Muscle of leg (tissue), 16 donors: ENCODE measurements at places on chromosomes 7 and 10. TPM values are rescaled to one million over a fixed set of nuclear protein-coding genes. Genes with fewer than 3 reads are reported as not detected.

DNA sequence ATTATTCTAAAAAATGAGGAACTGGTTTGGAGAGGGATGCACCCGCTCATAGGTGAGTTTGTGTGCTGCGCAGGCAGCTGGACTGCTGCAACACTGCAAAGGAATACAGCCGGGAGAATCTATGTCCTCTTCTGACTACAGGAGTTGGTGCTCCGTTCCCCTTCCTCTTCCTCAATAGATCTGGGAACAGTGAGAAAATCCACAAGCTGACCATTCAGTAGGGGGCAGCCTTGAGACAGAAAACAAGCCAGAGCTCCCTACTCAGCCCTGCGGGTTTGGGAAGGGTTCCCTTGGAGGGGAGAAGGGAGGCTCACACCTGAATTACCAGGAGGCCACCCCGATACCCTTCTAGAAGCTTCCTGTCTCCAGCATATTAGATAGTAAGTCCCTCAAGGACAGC, 87.3 kb upstream of the FOXI2 start:
- no peak for DNase-seq
- H3K4me3 ChIP-seq: no peak overlapping the region
- peaks cover 2% of the 10 kb centered on the region for H3K27me3 ChIP-seq
- H3K4me1 ChIP-seq: no peaks in the 10 kb centered on the region

- no peak for DNase-seq
- no peaks in the 10 kb centered on the region for H3K36me3 ChIP-seq
- no peak overlapping the region for H3K4me3 ChIP-seq
- peaks cover 4% of the 10 kb centered on the region for H3K27me3 ChIP-seq
These were observed 82.1 kb upstream of the HPS1 start for GRCh38 chr10:98528805-98529183.

- H3K27me3 ChIP-seq: no peaks in the 10 kb centered on the region
- peaks cover 2% of the 10 kb centered on the region for H3K36me3 ChIP-seq
- no peak overlapping the region for H3K27ac ChIP-seq
- DNase-seq: no peak
- no peaks in the 10 kb centered on the region for H3K4me1 ChIP-seq
These were observed 76.4 kb downstream of the PRR15 start for GRCh38 chr7:29639886-29640595.

GRCh38 chr10:61888744-61889143, 12.8 kb upstream of the ARID5B start:
- no peaks in the 10 kb centered on the region for H3K27me3 ChIP-seq
- H3K36me3 ChIP-seq: no peaks in the 10 kb centered on the region

DNA sequence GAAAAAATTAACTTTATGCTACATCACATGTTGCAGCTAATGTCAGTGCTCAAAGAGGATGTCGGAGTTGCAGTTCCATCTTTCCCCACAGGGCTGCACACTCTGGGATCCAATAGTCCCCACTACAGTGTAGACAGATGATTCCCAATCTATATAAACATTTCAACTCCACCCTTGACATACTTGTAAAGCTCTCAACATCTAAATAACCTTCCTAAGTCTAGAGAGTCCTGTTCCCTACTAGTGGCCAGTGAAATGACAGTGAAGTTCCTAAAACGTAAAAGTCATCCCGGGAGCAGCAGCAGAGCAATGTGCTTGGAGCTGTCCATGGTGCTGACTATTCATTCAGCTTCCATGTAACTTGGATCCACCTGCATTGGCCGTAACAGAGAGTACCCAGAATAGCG, 145.1 kb downstream of the GRM8 start:
- H3K36me3 ChIP-seq: no peaks in the 10 kb centered on the region
- no peaks in the 10 kb centered on the region for H3K4me1 ChIP-seq
- peak; percentile 70 for DNase-seq
- H3K27ac ChIP-seq: no peak overlapping the region
- no peaks in the 10 kb centered on the region for H3K27me3 ChIP-seq

DNA sequence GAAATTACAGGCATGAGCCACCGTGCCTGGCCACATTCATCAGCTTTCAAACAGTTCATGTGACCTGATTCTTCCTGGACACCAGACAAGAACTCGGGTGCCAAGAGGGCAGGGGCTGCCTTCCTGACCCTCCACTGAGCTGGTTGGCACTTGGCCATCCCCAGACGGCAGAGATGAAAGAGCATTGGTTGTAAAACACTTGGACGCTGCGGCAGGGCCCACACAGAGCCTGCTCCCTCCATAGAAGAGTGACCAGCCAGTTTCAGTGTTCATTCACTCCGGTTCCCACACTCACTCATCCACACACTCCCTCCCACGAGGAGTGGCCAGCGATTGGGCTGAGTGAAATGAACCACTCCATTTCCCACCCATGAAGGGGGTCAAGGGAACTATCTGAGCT, 112.3 kb downstream of the ITGB8 start:
- peaks cover 6% of the 10 kb centered on the region for H3K4me1 ChIP-seq
- DNase-seq: no peak
- H3K4me3 ChIP-seq: no peak overlapping the region

- no peak overlapping the region for H3K4me3 ChIP-seq
- H3K4me1 ChIP-seq: peaks cover 7% of the 10 kb centered on the region
- DNase-seq: no peak
- no peak overlapping the region for H3K27ac ChIP-seq
These were observed 135.7 kb downstream of the DYNC2I1 start for GRCh38 chr7:158991824-158992621.

GRCh38 chr10:73854310-73854709, 20.0 kb downstream of the CAMK2G start:
- no peak for DNase-seq
- peaks cover 66% of the 10 kb centered on the region for H3K36me3 ChIP-seq
- peaks cover under 1% of the 10 kb centered on the region for H3K4me1 ChIP-seq
- H3K27ac ChIP-seq: no peak overlapping the region
- H3K27me3 ChIP-seq: no peaks in the 10 kb centered on the region

GRCh38 chr10:24310104-24310503, 101.2 kb downstream of the KIAA1217 start:
- no peak overlapping the region for H3K4me3 ChIP-seq
- no peaks in the 10 kb centered on the region for H3K27me3 ChIP-seq
- H3K27ac ChIP-seq: no peak overlapping the region

- no peaks in the 10 kb centered on the region for H3K4me1 ChIP-seq
- H3K27ac ChIP-seq: no peak overlapping the region
- H3K27me3 ChIP-seq: no peaks in the 10 kb centered on the region
- DNase-seq: no peak
- H3K36me3 ChIP-seq: no peaks in the 10 kb centered on the region
These were observed 48.1 kb upstream of the TAS2R16 start for GRCh38 chr7:123043642-123044041.

GRCh38 chr10:101834341-101834740, 9.3 kb downstream of the KCNIP2 start:
- H3K36me3 ChIP-seq: no peaks in the 10 kb centered on the region
- H3K4me3 ChIP-seq: no peak overlapping the region
- peaks cover 1% of the 10 kb centered on the region for H3K27me3 ChIP-seq
- no peak overlapping the region for H3K27ac ChIP-seq
- DNase-seq: no peak

- no peak overlapping the region for H3K27ac ChIP-seq
- H3K4me3 ChIP-seq: no peak overlapping the region
- DNase-seq: no peak
- peaks cover 6% of the 10 kb centered on the region for H3K4me1 ChIP-seq
These were observed 106.4 kb upstream of the GJD4 start for GRCh38 chr10:35498693-35499092.

DNA sequence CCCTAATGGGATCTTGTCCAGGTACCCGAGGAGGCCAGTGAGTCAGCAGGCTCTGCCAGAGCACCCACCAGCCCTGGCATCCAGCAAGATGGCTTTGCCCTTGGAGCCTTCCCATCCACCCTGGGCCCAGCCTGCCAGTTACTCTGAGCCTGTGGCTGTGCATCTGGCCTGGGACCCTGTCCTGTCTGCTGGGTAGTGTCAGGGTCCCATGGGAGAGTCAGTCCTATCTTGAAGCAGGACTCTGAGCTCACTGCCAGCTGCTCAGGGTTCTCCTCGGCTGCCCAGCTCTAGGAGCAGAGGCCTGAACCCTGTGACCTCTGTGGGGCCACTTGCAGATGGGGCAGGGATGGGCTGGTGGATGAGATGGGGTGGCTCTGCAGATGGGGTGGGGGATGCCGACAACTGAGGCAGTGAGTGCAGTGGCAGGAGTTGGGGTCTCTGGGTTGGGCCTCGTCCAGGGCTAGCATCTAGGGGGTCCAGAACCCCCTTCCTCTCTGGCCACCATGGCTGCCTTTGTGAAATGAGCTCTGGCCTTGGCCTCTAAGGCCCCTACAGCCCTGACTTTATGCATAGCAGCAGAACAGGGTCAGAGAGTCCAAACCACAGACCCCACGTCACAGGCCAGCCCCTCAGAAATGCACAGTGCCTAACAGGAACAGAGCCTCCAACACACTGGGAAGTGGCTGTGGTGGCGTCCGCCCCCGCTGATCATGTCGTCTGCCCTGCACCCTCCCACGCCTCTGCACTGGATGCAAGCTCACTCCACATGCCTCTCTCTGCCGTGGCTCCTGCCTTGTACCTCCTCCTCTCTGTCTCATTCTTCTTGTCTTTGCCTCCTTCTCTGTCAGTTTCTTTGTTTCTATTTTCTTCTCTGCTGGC, 88.1 kb upstream of the RET start:
- no peak for DNase-seq
- no peaks in the 10 kb centered on the region for H3K36me3 ChIP-seq
- peaks cover under 1% of the 10 kb centered on the region for H3K27me3 ChIP-seq
- H3K27ac ChIP-seq: no peak overlapping the region
- no peak overlapping the region for H3K4me3 ChIP-seq

DNA sequence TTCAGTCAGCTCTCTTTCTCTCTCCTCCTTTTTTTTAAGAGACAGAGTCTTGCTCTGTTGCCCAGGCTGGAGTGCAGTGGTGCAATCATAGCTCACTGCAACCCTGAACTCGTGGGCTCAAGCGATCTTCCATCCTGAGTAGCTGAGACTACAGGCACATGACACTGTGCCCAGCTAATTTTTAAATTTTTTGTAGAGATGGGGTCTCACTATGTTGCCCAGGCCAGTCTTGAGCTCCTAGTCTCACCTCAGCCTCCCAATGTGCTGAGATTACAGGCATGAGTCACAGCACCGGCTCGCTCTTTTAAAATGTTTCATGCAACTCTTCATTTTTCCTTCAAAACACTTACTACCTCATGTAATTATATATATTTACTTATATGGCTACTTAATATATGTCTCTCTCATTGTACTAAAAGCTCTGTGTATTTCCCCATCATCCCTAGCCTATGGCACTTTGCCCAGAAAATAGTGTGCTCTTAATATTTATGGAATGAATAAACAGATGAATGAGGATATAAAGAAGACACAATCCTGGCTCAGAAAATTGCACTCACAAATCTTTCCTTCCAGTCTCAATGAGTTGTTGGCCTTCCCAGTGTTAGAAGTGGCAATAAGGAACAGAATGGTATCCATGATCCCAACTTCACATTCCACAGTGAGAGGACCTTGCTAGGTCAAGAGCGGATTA, 33.9 kb downstream of the EBLN1 start:
- no peak overlapping the region for H3K27ac ChIP-seq
- H3K27me3 ChIP-seq: no peaks in the 10 kb centered on the region
- H3K4me3 ChIP-seq: no peak overlapping the region

DNA sequence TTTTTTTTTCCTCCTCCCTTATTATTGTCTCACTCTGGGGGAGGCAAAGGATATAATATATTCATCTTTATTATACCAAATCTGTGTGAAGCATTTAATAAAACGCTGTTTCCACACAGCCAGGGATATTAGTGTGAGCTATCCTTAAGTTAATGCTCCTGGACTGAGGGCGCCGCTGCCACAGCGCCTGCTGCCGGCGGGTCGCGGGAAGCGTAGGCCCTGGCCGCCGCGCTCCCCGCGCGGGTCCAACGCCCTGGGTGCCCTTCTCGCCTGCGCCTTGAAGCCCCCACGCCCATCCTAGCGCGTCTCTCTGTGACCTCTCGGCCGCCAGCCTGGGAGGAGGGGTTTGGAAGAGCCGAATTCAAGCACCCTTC, 9.5 kb upstream of the LBX1 start:
- no peak overlapping the region for H3K27ac ChIP-seq
- H3K36me3 ChIP-seq: no peaks in the 10 kb centered on the region
- H3K4me3 ChIP-seq: no peak overlapping the region
- DNase-seq: no peak
- H3K4me1 ChIP-seq: peaks cover 35% of the 10 kb centered on the region
- peaks cover 75% of the 10 kb centered on the region for H3K27me3 ChIP-seq

- no peaks in the 10 kb centered on the region for H3K27me3 ChIP-seq
- no peak overlapping the region for H3K27ac ChIP-seq
- H3K4me1 ChIP-seq: no peaks in the 10 kb centered on the region
- H3K4me3 ChIP-seq: no peak overlapping the region
- DNase-seq: peak; percentile 63
These were observed 309.3 kb downstream of the KCNMA1 start for GRCh38 chr10:77328272-77328816.

DNA sequence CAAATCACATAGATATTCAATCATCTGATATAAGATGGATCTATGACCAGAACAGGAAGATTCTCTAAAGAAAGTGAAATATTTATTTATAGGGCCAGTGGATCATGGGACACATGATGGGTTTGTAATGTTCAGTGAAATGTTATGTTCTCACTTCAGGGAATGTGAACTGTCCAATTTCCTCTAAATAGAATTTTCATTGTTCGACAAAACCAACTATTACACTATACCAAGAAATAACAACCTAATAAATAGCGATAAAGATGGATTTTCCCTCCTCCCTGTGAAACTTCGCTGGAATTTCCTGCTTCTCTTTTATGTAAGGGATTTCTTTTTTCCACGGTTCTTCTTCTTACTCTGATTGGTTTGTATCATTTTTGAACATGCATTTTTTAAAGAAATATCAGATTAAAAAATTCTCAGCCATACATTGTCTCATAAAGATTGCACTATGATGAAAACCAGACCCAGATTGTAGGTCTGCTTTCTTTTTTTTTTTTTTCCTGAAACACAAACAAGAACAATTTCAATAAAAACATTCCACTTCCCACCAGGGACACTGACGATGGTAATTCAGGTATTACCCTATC, 139.8 kb upstream of the ZEB1 start:
- H3K36me3 ChIP-seq: no peaks in the 10 kb centered on the region
- H3K27ac ChIP-seq: no peak overlapping the region
- peak; percentile 52 for DNase-seq

KIF20B gene
- total RNA-seq: 8.6 TPM

CYP3A7 gene
- 0.58 TPM for total RNA-seq

EVX1 gene
- total RNA-seq: not detected

TAS2R5 gene
- total RNA-seq: 1.1 TPM

SEMA3D gene
- 19.8 TPM for total RNA-seq
